Mesothelial cell of epicardium (in vitro differentiated cells): ENCODE measurements at places on chromosomes 7 and 10.
A peak's percentile ranks its signal among the peaks of the same experiment; 100 is the strongest.

DNA sequence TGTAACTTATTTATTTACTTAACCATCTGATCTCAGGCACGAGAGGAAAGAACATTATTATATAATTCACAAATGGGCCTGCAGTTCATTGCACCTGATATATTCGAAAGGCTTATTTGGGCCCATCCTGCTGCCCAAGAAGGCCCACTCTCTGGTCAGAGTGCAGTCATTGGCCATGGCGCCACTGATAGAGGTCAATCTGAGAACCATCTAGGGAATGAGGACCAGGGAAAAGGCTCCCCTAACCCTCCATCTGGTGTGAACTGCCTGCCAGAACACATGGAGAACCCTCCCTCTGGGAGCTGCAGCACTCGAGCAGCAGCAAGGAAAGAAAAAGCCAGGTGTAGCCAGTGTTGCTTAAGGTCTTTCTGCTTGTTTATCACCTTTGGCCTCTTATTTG is 136.6 kb downstream of the REEP3 start:
- no peaks in the 10 kb centered on the region for H3K4me1 ChIP-seq
- DNase-seq, result no peak
- no peaks in the 10 kb centered on the region for H3K36me3 ChIP-seq
- no peak overlapping the region for H3K27ac ChIP-seq
- no peak overlapping the region for H3K4me3 ChIP-seq
- H3K27me3 ChIP-seq, result peaks cover 23% of the 10 kb centered on the region

DNA sequence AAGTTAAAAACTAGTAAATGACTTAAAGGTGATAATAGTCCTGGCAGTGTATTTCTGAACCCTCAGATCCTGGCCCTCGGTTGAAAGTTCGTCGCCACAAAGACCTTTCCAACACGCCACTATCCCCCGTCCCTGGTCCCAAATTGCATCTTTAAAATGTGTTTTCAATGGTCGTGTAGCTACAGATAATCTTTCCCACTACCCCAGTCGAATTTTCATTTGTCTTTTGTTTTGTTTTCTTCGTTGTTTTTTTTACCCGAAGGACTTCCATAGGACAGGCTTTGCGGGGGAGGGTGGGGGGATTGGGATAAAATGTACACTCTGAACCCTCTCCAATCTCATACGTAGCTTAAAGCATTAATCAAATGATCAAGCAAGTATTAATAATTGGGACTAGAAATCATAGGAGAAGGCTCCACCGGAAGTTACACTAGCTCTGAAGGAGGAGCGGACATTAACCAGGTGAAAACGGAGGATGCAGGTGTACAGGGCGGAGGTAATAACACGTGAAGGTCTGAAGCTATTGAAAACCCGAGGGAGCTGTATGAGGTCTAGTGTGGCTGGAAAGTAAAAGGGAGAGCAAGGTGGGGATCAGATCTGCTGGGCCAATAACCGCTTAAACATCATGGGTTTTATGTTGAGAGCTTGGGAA is 32.8 kb upstream of the PHF14 start:
- peaks cover 12% of the 10 kb centered on the region for H3K4me1 ChIP-seq
- DNase-seq, result no peak
- H3K4me3 ChIP-seq, result no peak overlapping the region
- H3K27me3 ChIP-seq, result no peaks in the 10 kb centered on the region
- H3K36me3 ChIP-seq, result peaks cover 7% of the 10 kb centered on the region
- no peak overlapping the region for H3K27ac ChIP-seq

GRCh38 chr10:64346389-64346788 is 825.2 kb downstream of the REEP3 start:
- no peak overlapping the region for H3K4me3 ChIP-seq
- no peak for DNase-seq
- H3K36me3 ChIP-seq, result no peaks in the 10 kb centered on the region
- H3K4me1 ChIP-seq, result peaks cover 4% of the 10 kb centered on the region

DNA sequence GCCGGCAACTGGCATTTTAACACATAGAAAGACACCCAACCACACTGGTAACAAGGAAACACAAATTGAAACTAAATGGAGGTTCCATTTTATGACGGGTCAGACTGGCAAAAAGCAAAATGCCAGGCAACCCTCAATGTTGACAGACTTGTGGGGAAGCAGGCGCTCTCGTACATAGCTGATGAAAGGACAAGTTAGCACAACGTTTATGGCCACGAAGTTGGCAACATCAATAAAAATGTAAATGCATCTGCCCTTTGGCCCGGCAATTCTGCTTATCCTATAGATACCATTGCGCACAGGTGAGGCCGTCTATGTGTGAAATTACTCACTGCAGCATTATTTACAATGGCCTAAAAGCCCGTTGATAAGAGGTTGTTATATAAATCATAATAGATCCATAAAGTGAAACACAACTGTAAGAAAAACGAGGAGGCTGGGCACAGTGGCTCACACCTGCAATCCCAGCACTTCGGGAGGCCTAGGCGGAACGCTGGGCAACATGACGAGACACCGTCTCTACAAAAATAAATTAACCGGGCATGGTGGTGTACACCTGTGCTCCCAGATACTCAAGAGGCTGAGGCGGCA is 39.8 kb downstream of the FOXL3 start:
- no peak overlapping the region for H3K4me3 ChIP-seq
- DNase-seq, result no peak
- peaks cover 10% of the 10 kb centered on the region for H3K27me3 ChIP-seq
- no peaks in the 10 kb centered on the region for H3K36me3 ChIP-seq

GRCh38 chr7:147170341-147171012 is 1053.9 kb downstream of the CNTNAP2 start:
- no peak overlapping the region for H3K27ac ChIP-seq
- no peaks in the 10 kb centered on the region for H3K36me3 ChIP-seq
- DNase-seq, result no peak
- peaks cover 29% of the 10 kb centered on the region for H3K27me3 ChIP-seq

GRCh38 chr7:27689591-27690164 is 27.0 kb upstream of the HIBADH start:
- H3K4me3 ChIP-seq, result no peak overlapping the region
- peaks cover 2% of the 10 kb centered on the region for H3K36me3 ChIP-seq
- no peaks in the 10 kb centered on the region for H3K27me3 ChIP-seq
- DNase-seq, result no peak

GRCh38 chr10:102399217-102400021 is 3.9 kb downstream of the NFKB2 start:
- DNase-seq, result peak; percentile 92
- H3K27me3 ChIP-seq, result no peaks in the 10 kb centered on the region
- peak overlapping the region; percentile 21 for H3K27ac ChIP-seq
- peaks cover 1% of the 10 kb centered on the region for H3K36me3 ChIP-seq
- peak overlapping the region; percentile 62 for H3K4me3 ChIP-seq
- peaks cover 17% of the 10 kb centered on the region for H3K4me1 ChIP-seq
